Purkinje cell (primary cell): ENCODE measurements at places on chromosomes 7 and 10. TPM values are rescaled to one million over a fixed set of nuclear protein-coding genes. Genes with fewer than 3 reads are reported as not detected.

The ZNF467 gene
- polyA plus RNA-seq = 0.93 TPM in 1 of 2 replicates, not detected in the other

The EVX1 gene
- not detected in 2 replicates for polyA plus RNA-seq

The MCM10 gene
- 0.12 TPM in 1 of 2 replicates, not detected in the other for polyA plus RNA-seq

The SGCE gene
- polyA plus RNA-seq = 101 and 106 TPM in 2 replicates

The PI4K2A gene
- 6.8 TPM in 2 replicates for polyA plus RNA-seq

The DIP2C gene
- 12.1 and 13.2 TPM in 2 replicates for polyA plus RNA-seq

The FOXI2 gene
- polyA plus RNA-seq = not detected in 2 replicates

The IL2RA gene
- not detected in 2 replicates for polyA plus RNA-seq

The FZD8 gene
- polyA plus RNA-seq = 0.12 and 1.3 TPM in 2 replicates

The PLXDC2 gene
- 98.7 and 105 TPM in 2 replicates for polyA plus RNA-seq
